ENCODE measurements at places on chromosomes 2 and 18.
A peak's percentile ranks its signal among the peaks of the same experiment; 100 is the strongest.

DNA sequence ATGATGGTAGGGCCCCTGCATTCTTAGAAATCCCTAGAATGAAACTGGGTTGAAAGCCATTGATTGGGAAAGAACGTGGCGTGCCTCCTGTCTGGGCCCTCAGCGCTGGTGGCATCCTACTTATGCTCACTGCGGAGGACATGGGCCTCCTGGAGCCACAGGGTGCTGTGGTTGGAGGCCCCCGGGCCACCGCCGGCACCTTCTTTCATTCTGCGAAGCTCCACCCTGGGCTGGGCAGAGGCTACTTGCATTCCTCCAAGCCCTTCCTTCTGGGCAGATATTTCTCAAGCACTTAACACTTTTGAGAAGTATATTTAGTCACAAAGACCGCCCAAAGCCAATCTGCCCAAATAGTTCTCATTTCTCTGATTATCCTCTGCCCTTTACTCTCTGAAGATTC lies 311.9 kb downstream of the MYCN start:
- H3K4me3 ChIP-seq: no peak overlapping the region
- H3K27me3 ChIP-seq: no peaks in the 10 kb centered on the region
- no peak for DNase-seq
- no peaks in the 10 kb centered on the region for H3K36me3 ChIP-seq
- H3K4me1 ChIP-seq: no peaks in the 10 kb centered on the region

- H3K4me1 ChIP-seq: no peaks in the 10 kb centered on the region
- no peaks in the 10 kb centered on the region for H3K27me3 ChIP-seq
- H3K36me3 ChIP-seq: no peaks in the 10 kb centered on the region
- H3K4me3 ChIP-seq: no peak overlapping the region
- no peak for DNase-seq
- H3K27ac ChIP-seq: no peak overlapping the region
Observed at GRCh38 chr18:49849331-49850217, 36.2 kb upstream of the ACAA2 start.

GRCh38 chr2:160836755-160837154 lies 323.5 kb upstream of the TANK start:
- H3K36me3 ChIP-seq: no peaks in the 10 kb centered on the region
- DNase-seq: no peak
- no peak overlapping the region for H3K4me3 ChIP-seq
- no peaks in the 10 kb centered on the region for H3K27me3 ChIP-seq
- peaks cover 2% of the 10 kb centered on the region for H3K4me1 ChIP-seq

- no peak overlapping the region for H3K27ac ChIP-seq
- DNase-seq: no peak
- H3K4me3 ChIP-seq: no peak overlapping the region
- no peaks in the 10 kb centered on the region for H3K36me3 ChIP-seq
Observed at GRCh38 chr2:101238930-101239759, 13.5 kb upstream of the CNOT11 start.

- no peak for DNase-seq
- H3K27ac ChIP-seq: no peak overlapping the region
- no peaks in the 10 kb centered on the region for H3K4me1 ChIP-seq
Observed at GRCh38 chr18:21444465-21445212, 155.9 kb downstream of the ESCO1 start.

DNA sequence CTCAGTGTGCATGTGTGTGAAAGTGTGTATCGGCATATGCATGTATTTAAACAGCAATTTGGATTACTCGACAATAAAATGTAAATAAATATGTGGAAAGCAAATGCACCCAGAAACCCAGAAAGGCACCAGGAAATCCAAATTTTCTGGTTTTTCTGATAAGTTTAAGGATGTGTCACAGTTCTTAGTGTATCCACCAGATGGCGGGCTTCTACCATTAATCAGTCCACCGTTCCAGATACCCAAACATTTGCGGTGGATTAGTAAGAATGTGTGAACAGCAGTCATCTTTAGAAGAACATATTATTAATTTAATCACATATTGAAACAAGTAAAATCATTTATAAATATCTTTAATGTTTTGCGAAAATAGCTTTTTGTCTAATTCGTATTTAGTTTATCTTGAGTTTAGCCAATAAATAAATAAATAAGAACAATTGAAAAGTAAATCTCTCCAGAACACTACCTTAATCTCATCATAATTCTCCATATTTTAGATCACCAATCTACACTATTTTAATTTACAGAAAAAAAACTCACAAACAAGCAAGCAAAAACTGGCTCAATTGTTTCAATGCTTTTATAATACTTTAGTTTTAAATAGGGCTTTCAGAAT lies 298.9 kb downstream of the DSEL start:
- no peak overlapping the region for H3K4me3 ChIP-seq
- DNase-seq: peak; percentile 10
- H3K27me3 ChIP-seq: no peaks in the 10 kb centered on the region
- no peak overlapping the region for H3K27ac ChIP-seq
- H3K4me1 ChIP-seq: no peaks in the 10 kb centered on the region
- no peaks in the 10 kb centered on the region for H3K36me3 ChIP-seq

DNA sequence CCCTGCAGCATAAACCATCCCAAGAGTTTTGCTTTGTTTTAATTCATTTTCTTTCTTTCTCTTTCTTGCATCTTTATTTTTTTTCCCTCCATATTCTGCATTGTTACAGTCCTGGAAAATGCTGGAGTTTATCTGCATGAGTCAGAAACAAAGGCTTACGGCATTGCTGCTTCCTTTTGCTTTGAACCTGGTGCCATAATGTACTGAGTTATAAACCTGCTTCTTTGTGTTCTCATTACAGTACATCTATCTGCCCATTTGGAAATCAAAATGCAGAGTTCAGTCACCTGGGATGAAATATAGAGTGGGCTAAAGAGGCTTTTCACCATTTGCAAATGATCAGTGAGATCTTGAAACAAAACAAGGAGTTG lies 1009.2 kb upstream of the FANCL start:
- H3K27ac ChIP-seq: no peak overlapping the region
- DNase-seq: no peak
- H3K27me3 ChIP-seq: no peaks in the 10 kb centered on the region
- no peak overlapping the region for H3K4me3 ChIP-seq
- H3K4me1 ChIP-seq: no peaks in the 10 kb centered on the region

GRCh38 chr18:49926106-49926745 lies 112.9 kb upstream of the ACAA2 start:
- H3K4me3 ChIP-seq: no peak overlapping the region
- H3K4me1 ChIP-seq: no peaks in the 10 kb centered on the region
- no peak for DNase-seq
- H3K27me3 ChIP-seq: no peaks in the 10 kb centered on the region

All from thoracic aorta (tissue), 2 donors.